WERI-Rb-1 (cell line): ENCODE measurements at places on chromosomes 4 and X.

- DNase-seq, result peak; percentile 62
Measured at GRCh38 chr4:3818371-3818770, 52.2 kb downstream of the ADRA2C start.

GRCh38 chr4:111269439-111269838, 646.6 kb upstream of the PITX2 start:
- no peak for DNase-seq

DNA sequence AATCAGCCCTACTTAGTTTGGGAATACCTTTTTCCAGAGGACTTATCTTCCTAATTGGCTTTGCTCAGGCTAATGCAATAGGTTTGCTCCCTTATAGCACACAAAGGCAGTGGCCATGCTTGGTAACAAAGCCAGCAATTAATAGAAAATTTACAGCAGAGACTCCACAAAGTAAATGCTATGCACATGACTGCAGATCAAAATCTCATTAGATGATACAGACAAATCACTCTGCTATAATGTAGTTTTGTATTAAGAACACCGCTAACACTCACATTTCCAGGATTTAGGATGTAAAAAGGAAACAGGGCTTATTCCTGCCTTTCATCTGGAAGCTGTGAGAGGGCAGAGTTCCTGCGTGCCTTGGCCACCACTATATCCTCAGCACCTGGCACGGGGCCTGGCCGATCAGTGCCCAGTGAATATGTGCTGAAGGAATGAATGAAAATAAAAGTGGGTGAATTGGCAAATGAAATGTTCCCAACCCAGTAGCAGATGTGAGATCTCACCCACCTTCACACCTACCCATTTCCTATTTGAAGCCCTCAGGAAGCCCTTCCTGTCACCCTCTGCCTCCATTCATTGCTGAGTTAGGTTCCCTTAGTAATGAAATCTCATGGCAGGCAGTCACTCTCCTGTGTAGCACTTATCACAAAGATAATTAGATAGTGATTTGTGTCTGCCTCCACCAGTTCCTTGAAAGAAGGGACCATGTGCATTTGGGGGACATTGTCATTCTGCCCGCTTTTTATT, 5.1 kb downstream of the SEPTIN6 start:
- DNase-seq, result no peak

- no peak for DNase-seq
Measured at GRCh38 chrX:51461053-51462044, 35.0 kb downstream of the NUDT11 start.

- DNase-seq, result no peak
Measured at GRCh38 chr4:184293552-184293951, 75.9 kb upstream of the ENPP6 start.

GRCh38 chrX:103518571-103518970, 718 bp downstream of the RAB40A start:
- DNase-seq, result no peak

- no peak for DNase-seq
Measured at GRCh38 chr4:120009731-120010130, 56.9 kb downstream of the MAD2L1 start.
